GM18507 (cell line): ENCODE measurements at places on chromosomes 2 and 18.

GRCh38 chr18:69383186-69383585 is 17.5 kb upstream of the DOK6 start:
- no peak for DNase-seq

DNA sequence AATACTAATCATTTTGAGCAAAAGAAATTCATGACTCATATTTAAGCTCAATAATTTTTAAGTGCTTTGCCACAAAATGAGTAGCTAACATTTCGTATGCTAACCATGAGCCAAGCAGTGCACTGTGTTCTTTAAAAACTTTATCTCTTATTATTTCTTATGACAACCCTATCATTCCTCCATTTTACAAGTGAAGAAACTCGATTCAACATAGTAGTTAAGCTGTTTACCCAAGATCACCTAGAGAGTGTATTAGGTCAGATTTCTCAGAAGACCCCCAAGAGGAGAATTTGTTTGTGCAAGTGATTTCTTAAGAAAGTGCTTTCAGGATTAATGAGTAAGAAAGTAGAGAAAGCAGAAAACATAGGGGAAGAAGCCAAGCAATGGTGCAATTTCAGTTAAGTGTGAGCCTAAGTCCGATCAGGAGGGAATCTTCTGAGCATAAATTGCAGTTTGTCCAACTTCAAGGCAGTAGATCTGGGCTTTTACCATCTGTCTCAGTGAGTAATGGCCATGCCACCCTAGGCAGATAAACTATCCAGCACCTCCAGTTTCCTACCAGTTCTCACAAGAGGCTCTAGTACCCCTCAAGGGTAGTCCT is 202.7 kb downstream of the SCG2 start:
- no peak for DNase-seq

DNA sequence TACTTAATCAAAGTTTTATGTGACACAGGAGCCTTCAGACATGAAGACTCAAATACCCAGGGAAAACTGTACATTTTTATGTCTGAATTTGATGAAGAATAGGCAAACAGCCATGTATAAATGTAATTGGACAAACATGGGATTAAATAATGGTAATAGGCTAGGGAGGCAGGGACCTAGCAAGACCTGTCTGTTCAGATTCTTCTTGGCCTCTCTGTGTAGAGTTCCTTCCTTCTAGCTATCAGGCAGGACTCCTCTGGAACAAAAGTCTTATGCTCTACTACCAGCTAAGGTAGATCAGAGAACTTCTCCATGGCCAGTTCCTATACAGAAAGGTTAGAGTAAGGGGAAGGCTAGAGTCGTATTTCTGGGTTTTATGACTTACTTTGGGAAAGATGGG is 9.5 kb upstream of the PARD3B start:
- DNase-seq, result no peak

- DNase-seq, result no peak
These were observed 55.4 kb downstream of the MALT1 start for GRCh38 chr18:58726671-58727070.

GRCh38 chr2:56831780-56832179 is 648.0 kb downstream of the CCDC85A start:
- no peak for DNase-seq

DNA sequence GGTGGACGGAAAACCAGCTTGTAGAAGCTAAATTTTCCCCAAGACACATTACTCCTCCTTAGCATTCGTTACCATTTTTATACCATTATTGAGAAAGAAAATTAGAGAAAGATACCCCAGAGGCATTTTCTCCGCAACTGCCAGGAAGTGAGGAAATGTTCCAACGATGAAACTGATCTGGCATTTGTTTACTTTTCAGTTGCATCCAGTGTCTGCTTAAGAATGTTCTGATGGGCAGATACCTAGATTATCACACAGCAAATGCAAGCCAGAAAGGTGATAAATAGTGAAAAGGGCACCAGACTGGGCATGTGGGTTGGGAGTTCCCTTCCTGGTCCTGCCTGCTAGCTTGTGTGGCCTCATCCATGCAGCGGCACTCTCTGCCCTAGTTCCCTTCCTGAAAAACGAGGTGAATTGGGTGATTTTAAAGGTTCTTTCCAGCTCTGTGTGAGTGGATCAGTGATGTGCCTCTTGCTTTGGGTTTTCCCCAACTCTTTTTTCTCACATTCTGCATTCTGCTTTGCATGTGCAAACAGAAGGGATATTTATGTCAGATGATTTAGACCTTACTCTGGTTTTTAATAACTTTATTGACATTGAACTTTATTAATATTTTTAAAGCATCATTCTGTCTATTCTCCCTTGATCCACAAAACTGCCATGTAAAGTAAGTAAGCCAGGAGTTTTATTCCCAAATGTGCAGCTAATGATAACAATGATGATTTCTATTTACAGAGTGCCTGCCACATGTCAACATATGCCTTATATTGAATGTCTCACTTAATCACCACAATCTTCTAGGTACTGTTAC is 139.6 kb downstream of the INSIG2 start:
- DNase-seq, result no peak

- DNase-seq, result no peak
These were observed 41.4 kb upstream of the NCKAP5 start for GRCh38 chr2:133609664-133610063.

DNA sequence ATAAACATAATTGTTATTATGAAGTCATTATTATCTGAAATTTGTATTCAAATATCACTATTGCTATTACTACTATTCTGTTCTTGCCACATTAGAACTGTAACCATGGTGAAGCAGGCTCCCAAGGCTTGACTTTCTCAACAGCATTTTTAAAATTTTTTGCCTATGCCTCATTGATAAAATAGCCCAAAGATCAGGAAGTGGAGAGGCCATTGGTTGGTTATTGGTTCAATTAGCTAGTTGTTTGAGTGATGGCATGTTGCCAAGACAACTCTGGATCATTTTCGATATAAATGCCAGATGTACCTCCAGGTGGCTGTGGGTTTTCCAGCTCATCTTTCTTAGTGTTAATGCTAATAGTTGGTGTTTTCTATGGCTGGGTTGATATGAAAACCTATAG is 513.5 kb downstream of the TRIB2 start:
- DNase-seq, result no peak

DNA sequence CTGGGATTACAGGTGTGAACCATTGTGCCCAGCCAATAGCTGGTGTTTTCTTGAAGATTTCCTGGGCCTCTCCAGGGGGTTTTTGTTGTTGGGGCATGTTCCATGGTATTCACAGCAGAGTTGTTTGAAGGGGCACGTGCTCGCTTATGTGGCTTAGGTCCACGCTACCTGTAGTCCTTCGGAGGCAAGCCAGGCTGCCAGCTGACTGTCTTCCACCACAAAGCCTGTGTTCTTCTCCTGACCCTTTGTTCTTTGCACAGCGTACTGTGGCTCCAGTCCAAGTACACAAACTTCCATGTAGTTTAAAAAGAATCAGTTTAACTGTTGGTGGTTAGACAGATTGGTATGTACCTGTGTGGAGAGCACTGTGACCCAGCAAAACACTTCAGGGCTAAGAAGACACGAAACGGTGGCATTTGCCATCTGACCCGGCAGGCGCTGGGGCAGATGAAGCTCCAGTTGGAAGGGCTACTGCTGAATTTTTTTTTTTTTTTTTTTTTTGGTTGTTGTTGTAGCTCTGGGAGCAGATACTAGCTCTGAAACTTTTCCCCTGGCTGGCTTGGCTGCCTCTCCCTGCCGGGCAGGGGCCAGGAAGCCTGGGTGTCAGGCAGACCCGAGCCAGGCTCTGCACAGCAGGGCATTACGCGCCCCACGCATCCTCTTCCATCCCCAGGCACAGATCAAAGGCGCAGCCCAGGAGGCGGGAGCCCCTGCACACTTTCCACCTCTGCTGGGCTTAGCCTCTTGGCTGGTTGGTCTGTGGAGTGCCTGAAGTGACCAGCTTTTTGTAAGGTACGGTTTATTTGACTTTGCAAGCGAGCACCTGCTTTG is 5.7 kb downstream of the GREB1 start:
- DNase-seq, result no peak

DNA sequence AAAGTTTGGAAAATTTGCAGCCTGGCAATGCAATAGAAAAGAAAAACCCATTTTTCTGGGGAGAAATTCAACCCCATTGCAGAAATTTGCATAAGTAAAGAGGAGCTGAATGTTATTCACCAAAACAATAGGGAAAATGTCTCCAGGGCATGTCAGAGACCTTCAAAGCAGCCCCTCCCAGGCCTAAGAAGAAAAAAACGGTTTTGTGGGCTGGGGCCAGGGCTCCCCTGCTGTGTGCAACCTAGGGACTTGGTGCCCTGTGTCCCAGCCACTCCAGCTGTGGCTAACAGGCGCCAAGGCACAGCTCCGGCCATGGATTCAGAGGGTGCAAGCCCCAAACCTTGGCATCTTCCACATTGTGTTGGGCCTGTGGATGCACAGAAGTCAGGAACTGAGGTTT is 224.5 kb downstream of the TXNL1 start:
- DNase-seq, result no peak

GRCh38 chr2:121390082-121390692 is 105.2 kb upstream of the TFCP2L1 start:
- DNase-seq, result no peak

GRCh38 chr2:32925976-32926707 is 20.6 kb upstream of the LTBP1 start:
- DNase-seq, result no peak

DNA sequence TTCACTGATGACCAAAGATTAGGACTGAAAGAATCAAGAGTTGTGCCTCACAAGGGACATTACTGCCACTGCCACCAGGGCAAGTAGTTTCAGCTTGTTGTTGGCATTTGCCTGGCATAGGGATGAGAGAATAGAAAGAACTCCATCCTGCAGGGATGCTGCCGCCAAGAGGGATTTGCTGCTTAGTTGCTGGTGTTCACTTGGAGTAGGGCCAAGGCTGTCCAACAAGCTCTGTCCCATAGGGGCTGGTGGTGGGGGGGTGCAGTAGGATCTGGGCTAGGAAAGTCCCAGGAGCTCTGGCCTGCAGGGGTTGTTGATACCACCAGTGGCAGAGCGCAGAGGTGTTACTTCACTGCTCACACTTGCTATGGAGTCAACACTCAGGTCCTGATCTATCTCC is 84.9 kb upstream of the MGAT4A start:
- no peak for DNase-seq
